ENCODE measurements at places on chromosomes 12 and 14. TPM values are rescaled to one million over a fixed set of nuclear protein-coding genes. Genes with fewer than 3 reads are reported as not detected.

DNA sequence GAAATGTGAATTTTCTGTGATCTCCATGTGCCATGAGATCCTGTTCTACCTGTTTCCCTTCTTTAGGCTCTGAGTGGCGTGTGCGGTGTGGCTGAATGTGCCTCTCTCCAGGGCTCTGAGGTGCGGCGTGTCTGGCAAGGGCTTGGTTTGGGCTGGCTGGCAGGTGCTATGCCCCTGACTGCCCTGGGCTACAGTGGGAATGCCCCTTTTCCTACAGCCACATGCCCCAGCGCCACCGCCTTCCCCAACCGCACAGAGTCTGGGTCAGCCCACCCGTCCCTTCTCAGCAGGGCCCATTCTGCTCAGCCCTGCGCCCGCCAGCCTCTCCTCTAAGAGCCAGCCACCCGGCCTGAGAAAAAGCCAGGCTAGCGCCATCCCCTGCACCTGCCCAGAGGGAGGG lies 24.7 kb downstream of the BTBD6 start:
- DNase-seq: no peak

DNA sequence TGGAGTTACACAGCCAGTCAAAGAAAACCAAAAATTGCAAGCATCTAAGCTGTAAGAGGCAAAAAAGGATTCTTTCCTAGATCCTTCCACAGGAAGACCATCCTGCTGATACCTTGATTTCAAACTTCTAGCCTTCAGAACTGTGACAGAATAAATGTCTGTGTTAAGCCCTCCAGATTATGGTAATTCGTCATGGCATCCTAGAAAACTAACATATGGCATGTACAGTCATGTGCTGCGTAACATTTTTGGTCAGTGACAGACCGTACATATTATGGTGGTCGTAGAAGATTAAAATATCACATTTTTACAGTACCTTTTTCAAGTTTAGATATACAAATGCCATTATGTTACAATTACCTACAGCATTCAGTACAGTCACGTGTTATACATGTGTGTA lies 660.9 kb upstream of the LMO3 start:
- DNase-seq: no peak

DNA sequence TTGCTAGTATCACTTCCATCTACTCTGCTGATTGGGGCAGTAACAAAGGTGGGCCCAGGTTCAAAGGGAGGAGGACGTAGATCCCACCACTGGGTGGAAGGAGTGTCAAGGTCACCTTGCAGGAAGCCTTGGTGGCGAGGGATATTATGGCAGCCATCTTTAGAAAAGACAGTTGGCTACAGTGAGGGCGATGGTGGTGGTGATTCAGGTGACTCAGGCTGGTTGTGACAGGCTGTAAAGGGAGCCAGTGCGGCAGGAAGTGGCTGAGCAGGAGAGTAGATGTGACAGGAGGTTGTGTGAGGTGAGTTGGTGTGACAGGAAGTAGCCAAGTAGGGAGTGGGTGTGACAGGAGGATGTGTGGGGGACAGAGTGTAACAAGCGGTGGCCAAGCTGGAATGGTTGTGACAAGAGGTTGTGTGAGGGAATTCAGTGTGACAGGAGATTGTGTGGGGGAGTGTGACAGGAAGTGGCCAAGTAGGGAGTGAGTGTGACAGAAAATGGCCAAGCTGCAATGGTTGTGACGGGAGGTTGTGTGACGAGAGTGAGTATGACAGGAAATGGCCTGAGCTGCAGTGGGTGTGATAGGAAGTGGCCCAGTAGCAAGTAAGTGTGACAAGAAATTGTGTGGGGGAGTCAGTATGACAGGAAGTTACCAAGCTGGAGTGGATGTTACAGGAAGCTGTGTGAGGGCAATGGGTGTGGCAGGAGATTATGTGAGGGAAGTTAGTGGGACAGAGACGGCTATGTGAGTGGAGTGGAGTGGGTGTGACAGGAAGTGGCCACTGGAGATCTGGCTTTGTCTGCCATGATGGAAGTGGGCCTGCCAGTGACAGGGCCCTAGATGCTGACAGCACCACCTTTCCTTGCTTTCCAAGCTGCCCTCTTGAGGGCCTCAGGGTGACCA lies 136.5 kb upstream of the MYL2 start:
- DNase-seq: no peak

The RNASE2 gene
- not detected for total RNA-seq

- DNase-seq: no peak
Measured at GRCh38 chr12:13079440-13079906, 24.0 kb downstream of the GSG1 start.

DNA sequence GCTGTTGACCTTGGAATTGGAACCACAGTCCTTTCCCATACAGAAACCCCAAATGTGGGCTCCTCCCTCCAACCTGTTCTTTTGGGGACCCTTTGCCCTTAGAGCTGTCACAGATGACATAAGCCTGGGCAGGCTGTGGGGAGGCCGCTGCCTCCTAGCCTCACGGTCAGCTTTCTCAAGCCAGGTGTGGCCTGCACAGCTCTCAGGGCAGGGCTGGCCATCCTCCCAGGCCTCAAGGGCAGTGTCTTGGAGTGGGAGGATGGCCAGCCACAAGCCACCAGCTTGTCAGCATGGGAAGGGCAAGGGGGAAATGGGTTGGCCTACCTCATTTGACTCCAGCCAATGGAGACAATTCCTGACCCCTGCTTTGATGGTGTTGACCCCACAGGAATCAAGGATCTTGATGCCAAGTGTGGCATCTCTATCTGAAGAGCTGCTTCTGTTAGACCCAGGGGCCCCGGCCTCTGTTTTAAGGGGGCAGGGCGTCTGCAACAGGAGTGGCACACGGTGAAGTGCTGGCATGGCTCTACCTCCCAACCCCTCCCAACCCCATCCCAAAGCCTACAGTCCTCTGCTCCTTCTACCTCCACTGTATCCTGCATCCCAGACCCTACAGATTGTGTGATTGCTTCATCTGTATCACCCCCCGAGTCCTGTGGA lies 11.5 kb downstream of the CBLN3 start:
- no peak for DNase-seq

DNA sequence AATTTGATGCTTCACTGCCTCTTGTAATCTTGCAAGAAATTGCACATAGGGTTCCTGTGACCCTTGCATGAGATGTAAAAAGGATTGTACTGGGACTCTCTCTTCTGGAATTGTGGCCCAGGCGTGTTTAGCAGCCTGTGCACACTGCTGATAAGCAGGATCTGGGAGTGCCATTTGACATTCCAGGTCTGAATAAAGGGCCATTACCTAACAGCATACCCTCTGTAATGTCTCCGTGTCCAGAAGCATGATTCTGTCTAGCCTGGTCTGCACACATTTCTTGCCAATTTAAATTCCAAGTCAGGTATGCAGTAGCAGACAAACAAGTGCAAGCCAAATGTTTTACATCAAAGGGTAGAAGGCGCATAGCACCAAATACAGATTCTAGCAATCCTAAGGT lies 18.1 kb upstream of the MAPKAPK5 start:
- no peak for DNase-seq

- peak; percentile 78 for DNase-seq
Measured at GRCh38 chr14:49865431-49865859, 12.9 kb upstream of the NEMF start.

GRCh38 chr14:70731447-70732239 lies 77.7 kb downstream of the MAP3K9 start:
- DNase-seq: no peak

DNA sequence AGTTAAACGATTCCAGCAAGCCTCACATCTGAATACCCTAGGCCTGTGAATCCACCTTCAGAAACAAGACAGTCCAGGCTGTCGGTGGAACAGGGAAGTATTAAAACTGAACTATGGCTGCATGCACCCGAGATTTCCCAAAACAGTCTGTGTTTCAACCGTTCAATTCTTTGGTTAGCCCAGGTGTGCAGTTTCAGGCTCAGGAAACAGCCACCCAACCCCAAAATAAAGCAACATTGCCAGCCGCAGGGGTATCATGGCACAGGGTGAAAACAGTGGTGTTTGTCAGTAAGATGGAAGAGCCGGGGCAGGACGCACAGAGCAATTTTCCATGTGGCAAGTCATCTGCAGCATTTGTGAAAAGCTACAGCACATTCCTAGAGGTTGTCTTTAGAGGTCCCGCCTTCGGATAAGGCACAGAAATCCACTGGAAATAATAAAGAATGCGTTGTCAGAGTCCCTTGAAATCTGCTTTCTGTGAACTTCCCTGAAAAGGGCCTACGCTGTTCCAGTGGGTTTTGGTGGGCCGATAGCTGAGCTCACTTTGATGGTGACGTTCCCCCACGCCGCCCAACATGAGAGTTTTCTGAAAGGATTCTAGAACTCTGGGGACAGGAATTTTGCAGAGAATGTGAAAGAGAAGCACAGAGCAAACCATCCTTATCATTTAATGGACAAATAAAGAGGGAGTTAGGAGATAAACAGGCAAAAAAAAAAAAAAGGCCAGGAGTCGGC lies 84.9 kb downstream of the BCL11B start:
- DNase-seq: no peak
